Activated CD8-positive, alpha-beta memory T cell treated with anti-CD3 and anti-CD28 coated beads, Interleukin-2, amount 10 ng/mL, durations not matched to agents 7 days and 5 days (primary cell): ENCODE measurements at places on chromosomes 1 and 21. TPM values are rescaled to one million over a fixed set of nuclear protein-coding genes. Genes with fewer than 3 reads are reported as not detected.

Gene ST6GALNAC5
- not detected for total RNA-seq

Gene AQP10
- total RNA-seq, result not detected

Gene MPL
- not detected for total RNA-seq

Gene THEM4
- total RNA-seq, result 20.9 TPM

Gene SYPL2
- not detected for total RNA-seq

Gene COL16A1
- not detected for total RNA-seq
